ENCODE measurements at places on chromosomes 5 and 9. TPM values are rescaled to one million over a fixed set of nuclear protein-coding genes. Genes with fewer than 3 reads are reported as not detected.

The AGXT2 gene
- total RNA-seq, result 0.16 TPM

The BARHL1 gene
- 0.16 TPM for total RNA-seq

The PTGES gene
- 2.0 TPM for total RNA-seq

The FOXE1 gene
- total RNA-seq, result 0.37 TPM

The FAM200C gene
- total RNA-seq, result 18.5 TPM

The TAL2 gene
- 0.99 TPM for total RNA-seq

The NOXA1 gene
- 0.31 TPM for total RNA-seq

The MSX2 gene
- total RNA-seq, result 5.1 TPM

The TMEM232 gene
- total RNA-seq, result 3.3 TPM

DNA sequence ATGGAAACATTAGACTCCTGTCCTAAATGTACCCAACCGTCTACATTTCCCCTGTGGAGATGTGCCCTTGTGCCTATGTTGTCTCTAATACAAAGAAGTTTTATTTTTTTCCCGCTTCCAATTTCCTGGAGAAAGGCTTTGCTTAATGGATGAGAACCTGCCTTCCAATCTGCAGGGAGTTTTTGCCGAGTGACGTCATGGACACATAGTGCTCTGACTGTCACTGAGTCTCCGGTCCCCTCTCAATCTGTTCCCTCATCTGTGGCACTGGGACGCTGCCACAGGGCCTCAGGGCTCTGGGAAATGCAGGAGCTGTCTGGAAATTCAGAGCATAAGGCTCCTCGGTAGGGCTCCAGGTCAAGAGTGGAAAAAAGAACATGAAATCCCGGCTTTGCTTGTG is 144.8 kb downstream of the PDZD2 start:
- ATAC-seq, result no peak

- no peak for ATAC-seq
Observed at GRCh38 chr5:113187906-113188305, 211.3 kb downstream of the DCP2 start.

GRCh38 chr5:102832445-102832844 is 77.3 kb downstream of the PAM start:
- ATAC-seq, result no peak

- ATAC-seq, result peak; percentile 5
Observed at GRCh38 chr9:93252116-93252780, 68.3 kb downstream of the WNK2 start.

DNA sequence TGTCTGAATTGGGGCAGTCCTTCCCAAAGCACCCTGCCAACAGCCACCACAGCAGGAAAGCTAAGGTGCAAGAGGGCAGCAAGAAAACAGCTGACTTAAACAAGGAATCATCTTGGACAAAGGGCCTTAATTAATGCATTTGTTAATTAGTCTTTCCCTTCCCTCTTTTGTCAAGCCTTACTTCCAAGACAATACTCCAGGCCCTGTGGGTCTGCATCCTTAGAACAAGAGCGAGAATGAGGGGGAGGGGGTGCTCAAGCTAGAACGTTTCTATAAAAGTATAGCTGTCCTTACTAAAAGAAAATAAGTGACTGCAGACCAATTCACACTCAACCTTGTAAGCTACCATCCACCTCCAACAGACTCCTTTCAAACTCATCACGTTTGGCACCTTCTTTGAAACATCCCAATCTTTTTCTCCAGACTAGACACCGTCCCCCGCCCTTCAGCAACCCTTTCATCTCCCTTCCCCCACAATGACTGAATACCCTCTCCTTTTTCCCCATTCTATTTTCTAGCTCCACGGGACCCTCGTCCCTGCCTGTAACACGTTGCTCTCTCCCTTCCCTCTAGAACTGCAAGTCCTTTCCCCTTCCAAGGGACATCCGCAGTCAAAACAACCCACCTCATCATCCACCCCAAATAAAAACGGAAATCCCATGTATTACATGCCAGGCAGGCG is 85.7 kb upstream of the RNF38 start:
- no peak for ATAC-seq

DNA sequence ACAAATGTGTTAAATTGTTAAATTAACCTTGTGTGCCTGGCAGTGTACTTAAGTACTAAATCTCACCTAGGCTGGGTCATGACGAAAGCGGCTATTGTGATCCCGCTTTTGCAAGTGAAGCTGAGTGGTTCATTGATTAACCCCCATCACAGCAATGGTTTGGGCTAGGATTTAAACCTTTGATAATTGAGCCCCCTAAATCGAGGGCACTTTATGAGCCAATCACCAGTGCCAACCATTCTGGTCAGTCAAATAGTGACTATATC is 22.8 kb downstream of the HNRNPK start:
- ATAC-seq, result no peak

GRCh38 chr5:61256474-61256873 is 75.6 kb upstream of the ZSWIM6 start:
- ATAC-seq, result no peak

GRCh38 chr5:140261403-140262171 is 41.3 kb downstream of the PFDN1 start:
- peak; percentile 96 for ATAC-seq

GRCh38 chr9:130425741-130426466 is 18.9 kb upstream of the ASS1 start:
- ATAC-seq, result no peak

DNA sequence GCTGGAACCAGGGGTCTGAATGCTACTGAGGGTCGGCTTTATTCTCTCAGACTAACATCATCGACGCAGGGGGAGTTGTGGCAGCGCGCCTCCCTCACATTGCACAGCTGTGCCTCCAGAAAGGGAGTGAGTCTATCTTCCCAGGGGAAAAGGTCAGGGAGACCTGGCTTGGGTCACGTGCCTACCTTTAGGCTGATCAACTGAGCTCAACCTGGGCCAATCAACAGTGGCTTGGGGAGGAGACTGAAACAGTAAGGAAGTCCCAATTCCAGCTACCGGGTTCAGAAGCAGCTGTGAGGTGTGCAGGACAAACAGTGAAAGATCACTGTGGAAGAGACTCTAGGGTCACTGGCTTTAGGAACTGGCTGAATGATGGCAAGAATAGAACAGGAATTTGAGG is 14.3 kb downstream of the SNX30 start:
- no peak for ATAC-seq

DNA sequence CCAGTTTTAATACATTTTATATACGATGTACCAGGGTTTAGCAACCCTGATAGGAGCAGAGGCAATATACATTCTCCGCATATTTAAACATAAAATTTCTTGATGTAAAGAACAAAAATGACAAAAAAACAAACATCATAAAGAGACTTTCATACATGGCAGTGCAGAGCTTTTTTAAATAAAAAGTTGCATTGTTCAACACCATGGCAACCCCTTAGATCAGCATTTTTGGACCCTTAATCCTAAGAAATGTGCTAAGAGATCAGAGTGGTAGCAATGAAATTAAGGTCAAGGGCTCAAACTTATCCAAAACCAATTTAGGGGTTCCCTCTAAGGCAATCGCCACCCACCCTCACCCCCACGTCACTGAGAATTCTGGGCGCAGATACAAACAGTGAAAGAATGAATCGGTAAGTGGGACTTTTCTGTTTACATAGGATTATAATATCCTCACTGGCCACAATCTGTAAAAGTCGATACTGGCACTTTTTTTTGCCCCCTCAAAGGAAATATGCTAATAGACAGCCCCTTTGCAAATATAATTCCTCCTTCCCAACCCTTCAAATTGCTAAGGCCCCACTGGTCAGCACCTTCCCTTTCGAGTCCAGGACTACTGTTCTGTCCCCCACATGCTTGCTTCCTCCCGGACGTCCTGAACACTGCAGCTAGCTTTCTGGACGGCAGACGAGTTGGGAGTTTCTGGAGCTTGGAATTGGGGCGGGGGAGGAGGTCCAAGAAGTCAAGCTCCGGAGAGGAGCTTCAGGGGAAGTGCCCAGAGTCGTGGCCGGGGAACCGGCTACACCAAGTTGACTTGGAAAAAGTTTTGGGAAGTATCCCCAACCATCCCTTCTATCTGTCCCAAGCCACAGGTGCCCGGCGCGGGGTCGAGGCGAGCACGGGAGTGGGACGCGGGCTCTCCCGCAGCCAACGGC is 2.2 kb downstream of the GAS1 start:
- no peak for ATAC-seq

DNA sequence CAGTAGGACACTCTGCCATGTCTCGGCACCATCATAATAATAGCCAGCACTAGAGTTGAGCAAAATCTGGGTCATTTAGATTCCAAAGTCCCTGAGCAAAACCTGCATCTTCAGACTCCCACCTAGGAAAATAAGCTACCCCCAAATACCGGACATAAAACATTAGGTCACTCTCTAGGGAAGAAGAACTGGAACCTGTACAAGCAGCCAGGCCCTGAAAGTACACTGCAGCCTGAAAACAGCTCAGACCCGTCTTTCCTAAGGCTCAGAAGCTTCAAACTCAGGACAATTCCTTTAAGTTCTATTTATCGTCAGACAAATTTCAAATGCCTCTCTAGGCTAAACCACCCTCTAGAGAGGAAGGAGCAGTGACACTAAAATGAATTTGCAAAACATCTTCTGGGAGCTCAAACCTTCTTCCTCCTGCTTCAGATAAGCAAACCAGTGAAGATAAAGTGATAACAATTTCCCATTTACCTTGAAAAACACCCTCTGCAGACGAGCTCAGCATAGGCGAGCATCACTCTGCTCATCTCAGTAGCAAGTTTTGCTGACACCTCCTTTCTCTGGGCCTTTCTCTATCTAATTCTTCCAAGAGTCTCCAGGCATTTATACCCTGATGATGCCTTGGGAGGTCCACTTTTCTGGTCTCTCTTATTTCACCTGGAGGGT is 34.0 kb downstream of the ADAM19 start:
- ATAC-seq, result no peak

GRCh38 chr5:99258819-99259218 is 330.0 kb upstream of the CHD1 start:
- ATAC-seq, result no peak

DNA sequence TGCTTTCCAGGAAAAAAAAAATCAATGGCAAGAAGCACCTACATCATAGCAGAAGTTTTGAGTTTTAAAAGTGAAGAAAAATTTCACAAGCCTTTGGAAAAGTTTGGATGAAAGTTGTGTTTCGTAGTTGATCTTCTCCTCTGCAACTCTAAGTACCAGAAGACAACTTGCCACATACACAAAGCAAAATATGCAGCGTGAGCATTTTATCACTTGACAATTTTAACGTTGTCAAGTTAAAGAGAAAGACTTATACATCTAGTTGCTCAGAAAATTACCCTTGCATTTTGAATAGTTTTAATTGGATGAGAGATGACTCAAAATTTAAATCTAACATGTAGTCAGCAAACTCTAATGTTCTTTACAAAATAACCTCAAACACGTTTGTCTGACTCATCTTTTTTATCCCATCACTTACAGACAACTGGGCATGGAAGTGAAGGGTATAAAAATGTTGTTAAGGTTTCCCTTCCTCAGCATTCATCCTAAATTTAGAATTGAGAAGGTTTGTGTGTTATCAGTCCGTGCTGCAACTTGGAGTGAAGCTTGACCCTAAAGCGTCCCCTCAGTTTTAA is 213.4 kb downstream of the MARCHF11 start:
- no peak for ATAC-seq

GRCh38 chr9:107390279-107390678 is 99.3 kb downstream of the KLF4 start:
- ATAC-seq, result no peak

- no peak for ATAC-seq
Observed at GRCh38 chr9:113528811-113529210, 65.3 kb downstream of the RGS3 start.

DNA sequence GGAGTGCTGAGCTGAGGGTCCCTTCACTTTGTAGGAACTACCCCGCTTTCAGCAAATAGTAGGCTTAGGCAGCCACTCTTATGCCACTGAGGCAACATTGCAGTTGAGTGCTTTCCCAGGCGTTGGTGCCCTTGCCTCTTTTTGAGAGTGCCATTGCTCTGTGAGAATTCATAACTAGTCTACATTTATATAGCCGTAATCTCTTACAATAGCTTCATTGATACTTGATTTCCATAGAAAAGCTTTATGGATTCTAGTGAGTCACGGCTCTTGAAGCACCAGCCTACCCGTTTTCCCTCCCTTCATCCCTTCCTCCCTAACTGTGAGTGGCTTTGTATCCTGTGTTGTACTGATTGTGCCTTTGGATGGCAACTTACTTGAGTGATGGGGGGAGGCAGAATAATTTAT is 283.9 kb downstream of the AOPEP start:
- no peak for ATAC-seq

DNA sequence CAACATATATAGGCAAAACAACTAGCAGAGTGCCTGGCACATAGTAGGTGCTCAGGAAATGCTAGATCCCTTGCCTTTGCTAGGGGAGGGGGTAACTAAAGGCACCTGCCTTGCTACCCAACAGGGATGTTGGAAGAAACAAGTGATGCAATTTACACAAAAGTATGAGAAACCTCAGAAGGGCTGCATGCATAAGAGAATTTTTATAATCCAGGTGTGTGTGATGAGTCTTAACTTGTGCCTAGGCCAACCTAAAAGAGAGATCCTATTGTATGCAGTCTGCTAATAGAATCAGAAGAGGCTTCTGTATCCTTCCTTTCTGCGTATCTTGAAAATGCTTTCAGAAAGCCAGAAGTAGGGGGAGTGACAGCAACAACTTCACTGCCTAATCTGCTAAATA is 135.9 kb downstream of the SLIT3 start:
- ATAC-seq, result no peak

GRCh38 chr9:133278161-133279114 is 3.4 kb upstream of the ABO start:
- no peak for ATAC-seq

- ATAC-seq, result no peak
Observed at GRCh38 chr9:36865731-36866635, 168.1 kb downstream of the PAX5 start.

GRCh38 chr5:158430166-158430797 is 571.3 kb upstream of the CLINT1 start:
- no peak for ATAC-seq

DNA sequence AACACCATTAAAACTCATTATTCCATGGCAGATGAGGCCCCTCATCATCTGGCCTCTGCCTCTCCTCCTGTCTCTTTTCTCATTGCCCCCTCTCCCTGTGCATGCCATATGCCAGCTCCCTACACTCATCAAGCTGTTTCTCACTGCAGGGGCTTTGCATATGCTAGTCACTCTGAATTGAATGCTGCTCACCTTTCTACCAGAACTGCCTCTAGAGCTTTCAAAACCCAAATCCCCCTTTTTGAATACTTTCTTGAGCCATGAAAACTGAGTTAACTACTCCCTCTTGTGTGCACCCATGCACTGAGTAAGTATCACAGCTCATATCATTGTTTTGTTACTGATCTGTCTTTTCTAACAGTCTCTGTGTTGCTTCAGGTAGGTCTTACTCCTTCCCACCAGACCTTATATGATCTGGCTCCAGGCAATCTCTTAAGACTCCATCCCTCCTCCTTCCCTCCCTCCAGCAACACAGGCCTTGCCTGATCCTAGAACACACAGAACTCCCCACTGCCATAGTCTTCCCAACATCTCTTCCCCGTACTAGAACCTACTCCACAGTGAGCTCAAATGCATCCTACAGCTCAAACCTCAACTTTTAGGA is 60.5 kb downstream of the ASTN2 start:
- ATAC-seq, result peak; percentile 12

- no peak for ATAC-seq
Observed at GRCh38 chr5:73822278-73822988, 196.4 kb downstream of the ARHGEF28 start.

- ATAC-seq, result no peak
Observed at GRCh38 chr9:98995971-98996504, 52.3 kb downstream of the COL15A1 start.

Data from motor neuron (in vitro differentiated cells).